ENCODE measurements at places on chromosomes 7 and 10.
A peak's percentile ranks its signal among the peaks of the same experiment; 100 is the strongest.

GRCh38 chr10:13977861-13978532 lies 352.7 kb downstream of the FRMD4A start:
- DNase-seq: no peak

- DNase-seq: peak; percentile 20
These were observed 642.2 kb downstream of the SH2D4B start for GRCh38 chr10:81179805-81180452.

DNA sequence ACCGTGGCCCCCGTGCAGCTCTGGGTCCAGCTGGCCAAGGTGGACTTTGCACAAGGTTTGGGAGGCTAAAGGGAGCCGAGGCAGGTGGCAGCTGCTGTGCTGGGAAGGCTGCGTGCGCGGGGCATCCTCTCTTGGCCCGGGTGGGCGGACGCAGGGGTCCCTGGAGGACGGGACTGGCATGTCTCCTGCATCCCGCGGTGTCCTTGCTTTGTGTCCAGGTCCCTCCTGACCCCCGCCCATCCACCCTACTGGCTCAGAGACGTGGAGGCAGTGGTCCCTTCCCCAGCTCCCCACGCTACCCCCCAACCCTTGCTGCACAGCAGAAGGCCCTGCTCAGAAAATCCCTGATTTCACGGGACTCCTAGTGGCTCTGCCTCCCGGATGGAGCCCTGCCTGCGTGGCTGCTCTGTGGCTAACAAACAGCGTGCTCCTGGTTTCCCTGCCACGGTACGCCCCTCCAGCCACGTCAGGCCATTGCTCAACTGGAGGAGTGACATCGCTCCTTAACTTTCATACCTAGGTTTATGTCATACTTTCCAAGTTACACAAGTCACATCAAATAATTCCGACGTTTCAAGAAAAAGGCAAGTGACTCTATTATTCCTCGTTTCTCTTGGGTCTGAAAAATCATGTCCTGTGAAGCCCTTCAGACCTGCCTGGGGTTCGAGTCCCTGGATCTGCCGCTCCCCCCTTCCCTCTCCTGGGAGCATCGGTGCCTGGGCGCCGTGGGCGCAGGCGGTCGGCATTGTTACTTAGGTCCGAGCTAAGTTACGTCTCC lies 421.9 kb downstream of the DNAJB6 start:
- DNase-seq: no peak

DNA sequence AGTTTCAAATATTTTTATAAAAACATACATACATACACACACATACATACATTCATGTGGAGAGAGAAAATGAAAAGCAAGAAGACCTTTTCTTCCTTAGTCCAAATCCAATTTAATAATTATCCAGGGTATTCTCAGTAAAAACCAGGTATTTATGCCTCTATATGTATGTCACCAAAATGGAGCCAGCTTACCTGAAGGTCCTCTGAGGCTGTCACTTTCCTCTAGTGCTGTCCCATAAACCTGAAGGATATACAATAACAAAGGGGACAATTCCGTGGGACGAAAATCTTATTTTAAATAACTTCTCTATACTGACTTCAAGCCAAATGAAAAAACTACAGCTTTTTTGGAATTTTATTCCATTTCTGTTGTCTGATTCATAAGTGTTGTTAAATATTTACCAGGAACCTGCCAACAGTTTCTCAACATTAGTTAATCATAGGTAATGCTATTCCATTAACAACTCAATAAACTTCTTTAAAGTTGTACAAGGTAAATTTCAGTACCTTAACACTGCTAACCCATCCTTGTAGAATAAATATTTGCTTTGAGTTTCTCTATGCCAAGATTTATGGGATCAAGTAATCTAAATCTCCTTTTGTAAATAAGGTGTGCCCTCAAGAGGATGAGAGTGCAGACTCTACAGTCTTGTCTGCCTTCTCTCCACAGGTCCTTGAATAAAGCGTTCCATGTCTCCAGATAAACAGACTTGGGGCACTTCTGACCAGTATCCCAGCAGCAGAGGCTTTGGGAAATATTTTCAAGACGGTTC lies 260.3 kb downstream of the AHR start:
- no peak for DNase-seq

DNA sequence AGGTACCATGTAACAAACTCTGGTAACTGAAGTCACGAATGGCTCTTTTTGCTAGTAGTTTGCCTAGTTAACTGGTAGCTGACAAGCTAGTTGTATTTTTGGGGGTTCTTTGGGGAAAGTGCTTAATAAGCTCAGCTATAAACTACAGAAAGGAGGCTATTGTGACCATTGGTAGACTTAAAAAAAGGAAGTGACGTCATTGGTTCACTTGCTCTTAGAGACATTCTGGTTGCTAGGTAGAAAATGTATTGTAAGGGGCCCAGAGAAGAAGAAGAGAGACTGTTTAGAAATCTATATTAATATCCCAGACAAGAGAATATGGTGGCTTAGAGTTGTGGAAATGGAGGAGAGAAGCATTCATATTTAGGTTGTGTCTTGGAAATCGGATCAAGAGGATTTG lies 103.0 kb downstream of the NXPH1 start:
- DNase-seq: no peak

- DNase-seq: no peak
These were observed 12.7 kb downstream of the STRA8 start for GRCh38 chr7:135246191-135246825.

DNA sequence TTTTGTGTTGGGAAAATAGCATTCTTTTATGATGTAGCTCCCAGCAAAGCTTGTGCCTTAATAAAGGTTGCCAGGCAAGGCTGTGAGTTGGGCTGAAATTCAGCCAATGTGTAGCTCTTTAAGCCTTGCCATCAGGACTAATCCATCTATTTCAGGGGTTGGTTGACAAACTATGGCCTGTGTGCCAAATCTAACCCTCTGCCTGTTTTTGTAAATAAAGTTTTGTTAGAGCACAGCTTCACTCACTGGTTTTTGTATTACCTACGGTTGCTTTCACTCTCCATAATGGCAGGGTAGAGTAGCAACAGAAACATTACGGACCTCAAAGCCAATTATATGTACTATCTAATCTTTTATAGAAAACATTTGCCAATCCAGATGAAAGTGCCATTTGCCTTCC lies 638.1 kb upstream of the POT1 start:
- no peak for DNase-seq

DNA sequence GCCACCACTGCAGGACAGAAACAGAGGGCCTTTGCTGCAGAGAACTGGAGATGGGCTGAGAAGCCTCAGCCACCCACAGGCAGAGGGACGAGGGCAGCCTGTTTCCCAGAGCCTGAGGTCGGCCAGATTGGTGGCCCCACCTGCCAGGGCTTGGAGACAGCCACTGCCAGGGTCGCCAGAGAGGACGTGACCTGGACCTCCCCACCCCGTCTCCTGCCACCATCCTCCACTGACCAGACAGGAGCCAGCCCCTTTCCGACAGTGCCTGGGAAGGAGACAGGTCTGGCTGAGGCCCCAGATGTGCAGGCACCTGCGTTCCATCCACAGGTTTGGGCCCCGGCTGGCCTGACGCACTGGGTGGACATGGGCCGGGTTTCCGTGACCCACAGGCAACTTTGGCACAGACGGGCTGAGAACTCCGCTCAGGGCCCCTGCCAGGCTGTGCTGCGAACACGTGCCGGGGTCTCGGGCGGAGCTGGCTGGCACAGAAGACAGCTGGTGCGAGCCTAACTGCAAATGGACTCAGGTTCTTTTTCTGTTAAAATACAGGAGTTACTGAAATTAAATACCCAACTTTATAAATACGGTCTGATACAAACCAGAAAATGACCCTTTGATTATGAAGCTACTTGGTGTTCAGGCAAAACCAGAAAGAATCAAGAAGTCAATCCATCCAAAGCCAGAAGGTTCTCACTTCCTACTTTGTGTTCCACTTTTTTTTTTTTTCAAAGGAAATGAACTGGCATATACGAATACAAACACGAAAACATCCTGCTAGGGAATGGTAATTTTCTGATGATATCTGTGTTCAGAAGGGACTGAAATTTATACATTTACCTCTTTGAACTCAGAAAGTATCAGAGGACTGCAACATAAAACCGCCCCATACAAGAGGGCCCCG lies 6.9 kb downstream of the COX19 start:
- no peak for DNase-seq
